ENCODE measurements at places on chromosomes 2 and 18. TPM values are rescaled to one million over a fixed set of nuclear protein-coding genes. Genes with fewer than 3 reads are reported as not detected.

The BMPR2 gene
- 13.4 TPM for total RNA-seq

The EMILIN1 gene
- 0.56 TPM for total RNA-seq

The CPO gene
- total RNA-seq: not detected

The RNF181 gene
- total RNA-seq: 190 TPM

The CAPN10 gene
- 25.9 TPM for total RNA-seq

The QPCT gene
- 21.2 TPM for total RNA-seq

The INHA gene
- 0.36 TPM for total RNA-seq

The DSEL gene
- total RNA-seq: 0.39 TPM

The MAB21L4 gene
- 0.26 TPM for total RNA-seq

The ECEL1 gene
- total RNA-seq: 0.16 TPM

The ST6GAL2 gene
- 17.5 TPM for total RNA-seq

The MC2R gene
- total RNA-seq: not detected

The C2orf72 gene
- total RNA-seq: 7.6 TPM

The CACNB4 gene
- total RNA-seq: 0.15 TPM

The VAMP8 gene
- total RNA-seq: 17.3 TPM

The MARCHF7 gene
- total RNA-seq: 71.5 TPM

Measured in A549 treated with GW870086 at 1 μM for 4 hours (cell line).